ENCODE measurements at places on chromosomes 7 and 10. TPM values are rescaled to one million over a fixed set of nuclear protein-coding genes. Genes with fewer than 3 reads are reported as not detected.

Gene AP5Z1
- 27.8 TPM for polyA plus RNA-seq

Gene RELN
- not detected for polyA plus RNA-seq

Gene ASNS
- 44.6 TPM for polyA plus RNA-seq

Gene CTAGE4
- not detected for polyA plus RNA-seq

Gene TMEM270
- polyA plus RNA-seq, result not detected

Gene LRRC4
- polyA plus RNA-seq, result not detected

Gene SPOCK2
- 47.5 TPM for polyA plus RNA-seq

Gene OR6B1
- not detected for polyA plus RNA-seq

Gene SYCE1
- polyA plus RNA-seq, result not detected

Gene PNLIP
- not detected for polyA plus RNA-seq

Gene BAIAP2L1
- polyA plus RNA-seq, result 0.29 TPM

Gene OR2A7
- polyA plus RNA-seq, result not detected

Gene PIP
- not detected for polyA plus RNA-seq

Gene LMOD2
- polyA plus RNA-seq, result not detected

Gene STOX1
- not detected for polyA plus RNA-seq

Gene APBB1IP
- 40.9 TPM for polyA plus RNA-seq
